ENCODE measurements at places on chromosomes 2 and 18.
A peak's percentile ranks its signal among the peaks of the same experiment; 100 is the strongest.

DNA sequence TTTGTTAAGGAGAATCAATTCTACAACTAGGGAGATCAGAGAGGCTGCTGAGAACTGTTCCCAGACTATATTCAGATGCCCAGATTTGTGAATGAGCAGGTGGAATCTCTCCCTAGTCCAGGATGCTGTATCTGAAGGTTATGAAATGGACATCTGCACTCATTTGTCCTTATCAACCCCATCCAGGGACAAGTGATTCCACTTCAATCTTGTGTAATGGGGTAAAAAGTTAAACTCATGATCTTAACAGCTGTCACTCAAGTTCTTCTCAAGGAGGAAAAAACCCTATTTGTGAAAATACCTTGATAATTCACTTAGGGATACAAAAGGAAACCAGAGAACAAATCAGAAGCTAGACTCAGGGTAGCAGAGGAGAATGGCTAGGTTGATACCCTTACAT, 144.8 kb downstream of the PLCL1 start:
- no peak for DNase-seq

- DNase-seq: no peak
Measured at GRCh38 chr2:120719491-120719890, 16.2 kb upstream of the GLI2 start.

- peak; percentile 10 for DNase-seq
Measured at GRCh38 chr2:26246818-26247217, 2.1 kb downstream of the HADHB start.

DNA sequence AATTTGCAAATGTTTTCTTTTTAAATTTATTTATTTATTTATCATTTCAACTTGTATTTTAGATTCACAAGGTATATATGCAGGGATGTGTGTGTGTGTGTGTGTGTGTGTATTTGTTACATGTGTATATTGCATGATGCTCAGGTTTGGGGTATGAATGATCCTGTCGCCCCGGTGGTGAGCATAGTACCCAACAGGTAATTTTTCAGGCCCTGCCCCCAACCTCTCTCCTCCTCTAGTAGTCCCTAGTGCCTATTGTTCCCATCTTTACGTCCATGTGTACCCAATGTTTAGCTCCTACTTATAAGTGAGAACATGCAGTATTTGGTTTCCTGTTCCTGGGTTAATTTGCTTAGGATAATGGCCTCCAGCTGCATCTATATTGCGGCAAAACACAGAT, 33.0 kb upstream of the KIF5C start:
- DNase-seq: no peak

- no peak for DNase-seq
Measured at GRCh38 chr2:66805968-66806367, 371.0 kb downstream of the MEIS1 start.

- DNase-seq: no peak
Measured at GRCh38 chr2:9221223-9221622, 14.6 kb downstream of the ASAP2 start.

GRCh38 chr2:161146996-161147395, 13.2 kb upstream of the TANK start:
- no peak for DNase-seq

DNA sequence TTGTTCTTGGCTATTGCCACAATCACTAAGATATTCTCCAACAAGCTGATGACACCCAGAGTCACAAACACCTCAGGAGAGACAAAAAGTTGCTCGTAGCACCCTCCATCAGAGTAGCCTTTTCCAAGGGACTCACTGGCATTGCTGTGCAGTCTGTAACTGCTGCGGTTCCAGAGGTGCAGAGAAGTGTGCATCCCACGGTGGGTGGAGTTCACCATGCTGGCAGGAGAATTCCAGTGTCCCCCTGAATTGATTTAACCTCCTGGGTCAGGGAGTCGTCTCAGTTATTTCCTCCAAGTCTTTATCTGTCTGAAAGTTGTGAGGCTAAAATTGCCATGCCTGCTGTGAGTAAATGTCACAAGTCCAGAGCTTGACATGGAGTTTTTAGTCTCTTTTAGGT, 443 bp downstream of the MC4R start:
- DNase-seq: peak; percentile 0

- DNase-seq: no peak
Measured at GRCh38 chr2:172742931-172743540, 7.4 kb downstream of the RAPGEF4 start.

DNA sequence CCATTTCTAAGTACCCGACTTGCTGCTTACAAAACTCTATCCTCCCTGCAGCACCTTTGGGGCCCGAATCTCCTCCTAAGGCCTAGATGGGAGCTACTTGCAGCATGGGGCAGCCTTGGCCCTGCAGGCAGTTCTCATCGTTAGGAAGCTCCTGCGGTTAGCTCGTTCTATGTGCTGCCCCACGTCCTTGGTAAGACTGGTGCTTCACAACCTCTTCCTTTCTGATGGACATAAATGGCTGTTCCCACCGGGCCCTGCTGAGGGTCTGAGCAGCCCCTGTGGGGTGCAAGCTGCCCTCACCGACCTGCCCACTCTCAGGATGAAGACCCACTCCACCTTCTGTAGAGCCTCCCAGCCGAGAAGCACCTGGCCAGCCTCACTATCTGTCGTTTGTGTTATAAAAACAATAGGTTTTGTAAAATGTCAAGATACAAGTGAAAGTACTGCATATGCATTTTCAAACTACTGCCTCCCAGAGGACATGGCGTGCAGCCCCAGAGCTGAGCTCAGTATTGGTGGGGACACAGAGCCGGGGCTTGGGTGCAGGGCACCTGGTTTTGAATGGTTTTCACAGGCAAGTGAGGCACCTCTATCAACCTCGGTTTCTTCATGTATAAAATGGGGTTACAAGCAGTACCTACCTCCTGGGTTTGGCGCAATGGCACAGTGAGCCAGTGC, 19.4 kb downstream of the OTOF start:
- no peak for DNase-seq

GRCh38 chr2:200089040-200089755, 133.8 kb downstream of the MAIP1 start:
- peak; percentile 25 for DNase-seq

GRCh38 chr2:237472187-237472712, 14.8 kb upstream of the MLPH start:
- no peak for DNase-seq

- no peak for DNase-seq
Measured at GRCh38 chr2:233476651-233477547, 89.7 kb downstream of the USP40 start.

DNA sequence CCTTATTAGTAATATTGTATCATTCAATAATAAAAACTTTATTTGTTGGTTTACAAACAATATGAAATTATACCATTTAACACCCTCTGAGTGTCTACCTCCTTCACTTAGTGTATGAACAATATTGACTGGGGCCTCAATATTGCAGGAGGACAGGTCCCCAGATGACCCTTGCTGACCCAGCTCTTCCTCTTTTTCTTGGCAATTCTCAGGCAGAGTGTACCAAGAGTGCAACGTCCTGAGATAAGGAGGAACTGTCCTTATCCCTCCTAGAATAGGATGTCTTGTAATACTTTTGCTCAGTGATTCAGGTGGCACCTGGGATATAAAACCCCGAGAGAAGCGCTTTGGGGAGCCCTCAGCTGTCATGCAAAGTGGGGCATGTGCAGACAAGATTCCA, 76.8 kb downstream of the PLA2R1 start:
- no peak for DNase-seq

DNA sequence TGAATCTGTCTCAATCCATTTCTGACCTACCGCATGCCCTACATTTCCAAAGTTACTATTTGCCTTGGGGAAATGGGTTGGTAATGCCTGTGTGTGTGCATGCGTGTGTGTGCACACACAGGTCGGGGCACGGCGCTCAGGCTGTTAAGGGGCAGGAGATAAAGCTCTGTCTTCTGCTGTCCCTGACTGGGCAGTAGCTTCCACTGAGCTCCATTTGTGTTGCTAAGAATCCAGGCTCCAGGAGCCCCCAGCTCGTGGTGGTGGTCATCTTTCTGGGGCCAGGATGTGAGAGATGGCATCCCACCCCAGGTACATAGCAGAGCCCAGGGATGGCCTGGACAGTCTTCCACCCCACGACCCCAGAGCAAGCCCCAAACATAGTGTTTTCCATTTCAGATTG, 66.7 kb upstream of the HS6ST1 start:
- DNase-seq: no peak

GRCh38 chr18:33113416-33113815, 327.1 kb downstream of the CCDC178 start:
- no peak for DNase-seq

GRCh38 chr2:162243294-162243693, at the start of gene FAP:
Gene FAP, minus strand, starts transcription at chr2:162243445. Its CDS starts 118 bp downstream, at chr2:162243327.
- peak; percentile 58 for DNase-seq

GRCh38 chr2:8786463-8786862, 51.0 kb downstream of the KIDINS220 start:
- DNase-seq: no peak

DNA sequence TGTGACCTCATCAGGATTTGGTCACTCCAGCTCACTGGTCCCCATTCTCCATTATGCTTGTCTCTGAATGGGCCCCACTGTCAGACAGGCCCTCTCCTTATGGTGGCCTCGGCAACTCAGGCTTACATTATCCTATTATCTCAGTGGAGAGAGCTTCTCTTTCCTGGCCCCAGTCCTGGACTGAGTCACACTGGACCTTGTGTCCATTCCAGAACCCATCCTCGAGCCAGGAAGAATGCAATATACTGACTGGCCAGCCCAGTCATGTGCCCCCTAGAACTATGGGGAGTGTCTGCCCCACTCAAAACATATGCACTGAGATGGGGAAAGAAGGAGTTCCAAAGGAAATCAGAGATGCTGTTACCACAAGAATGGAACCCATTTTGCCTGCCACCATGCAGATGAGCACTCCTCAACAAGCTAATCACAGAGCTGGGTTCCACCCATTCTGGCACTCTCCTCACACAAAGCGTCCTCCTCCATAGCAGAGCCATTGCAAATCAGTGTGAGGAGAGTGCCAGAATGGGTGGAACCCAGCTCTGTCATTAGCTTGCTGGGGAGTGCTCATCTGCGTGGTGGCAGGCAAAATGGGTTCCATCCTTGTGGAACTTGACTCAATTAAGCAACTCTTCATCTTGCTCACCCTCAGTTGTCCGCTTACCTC, 71.9 kb downstream of the CHRNA1 start:
- DNase-seq: no peak

DNA sequence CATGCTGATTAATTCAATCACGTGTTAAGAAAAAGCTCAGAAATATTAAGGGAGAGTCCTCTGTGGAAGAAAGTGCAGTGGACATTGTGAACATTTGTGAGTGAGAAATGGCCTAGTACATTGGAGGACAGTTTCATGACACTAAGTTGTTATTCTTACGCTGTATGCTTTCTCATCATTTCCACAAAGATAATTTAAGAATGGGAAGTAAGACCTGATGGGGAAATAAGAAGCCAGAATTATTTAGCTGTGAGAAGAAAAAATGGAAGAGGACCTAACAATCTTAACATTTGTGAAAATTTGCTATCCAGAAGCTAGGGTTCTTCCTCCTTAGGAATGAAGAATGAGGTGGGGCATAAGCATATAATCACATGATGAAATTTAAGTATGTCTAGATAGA, 15.2 kb upstream of the RAPH1 start:
- DNase-seq: no peak

DNA sequence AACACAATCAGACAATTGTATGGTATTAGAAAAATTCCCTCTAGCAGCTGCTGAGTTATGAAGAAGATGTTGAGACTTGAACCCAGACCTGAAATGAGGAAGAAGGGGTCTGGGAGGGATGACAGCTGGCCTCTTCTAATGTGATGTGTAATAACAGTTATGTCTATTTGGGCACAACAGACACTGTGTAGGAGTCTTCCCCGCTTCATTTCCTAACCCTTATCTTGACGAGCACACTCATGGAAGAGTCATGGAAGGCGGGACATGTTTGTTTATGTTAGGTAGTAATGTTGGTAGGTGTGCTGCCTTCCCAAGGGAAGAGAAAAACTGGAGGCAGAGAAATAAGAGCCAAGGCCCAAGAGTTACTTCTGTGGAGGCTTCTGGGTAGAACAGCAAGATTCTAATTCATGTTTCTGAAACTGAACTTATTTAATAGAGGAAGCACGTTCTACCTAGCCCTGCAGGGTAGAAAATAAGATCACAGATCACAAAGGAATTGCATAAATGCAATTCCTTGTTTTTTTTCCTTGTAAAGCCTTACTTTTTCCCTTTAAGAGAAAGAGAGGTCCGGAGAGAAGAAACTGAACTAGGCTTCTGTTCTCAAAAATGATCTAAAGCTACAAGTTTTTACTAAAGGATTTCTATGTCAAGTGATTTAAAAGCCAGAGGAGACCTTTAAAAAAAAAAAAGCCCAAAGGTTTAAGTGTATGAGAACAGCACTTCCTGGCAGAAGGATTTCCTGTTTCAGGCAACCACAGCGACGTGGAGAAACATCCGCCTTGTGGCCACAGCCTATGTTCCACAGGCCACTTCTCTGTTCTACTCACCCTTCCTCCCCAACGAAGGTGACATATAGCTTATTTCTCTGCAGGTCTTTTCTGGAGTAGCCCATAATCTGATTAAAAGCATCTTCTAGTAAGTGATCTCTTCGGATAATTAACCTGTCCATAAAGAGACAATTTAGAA, 68.5 kb upstream of the STK17B start:
- DNase-seq: peak; percentile 42
